ENCODE measurements at places on chromosomes 11 and 22.

- no peak for DNase-seq
These were observed 36.4 kb downstream of the SLC22A12 start for GRCh38 chr11:64627371-64627770.

GRCh38 chr11:130467116-130467900, 18.9 kb downstream of the ADAMTS15 start:
- DNase-seq = no peak

DNA sequence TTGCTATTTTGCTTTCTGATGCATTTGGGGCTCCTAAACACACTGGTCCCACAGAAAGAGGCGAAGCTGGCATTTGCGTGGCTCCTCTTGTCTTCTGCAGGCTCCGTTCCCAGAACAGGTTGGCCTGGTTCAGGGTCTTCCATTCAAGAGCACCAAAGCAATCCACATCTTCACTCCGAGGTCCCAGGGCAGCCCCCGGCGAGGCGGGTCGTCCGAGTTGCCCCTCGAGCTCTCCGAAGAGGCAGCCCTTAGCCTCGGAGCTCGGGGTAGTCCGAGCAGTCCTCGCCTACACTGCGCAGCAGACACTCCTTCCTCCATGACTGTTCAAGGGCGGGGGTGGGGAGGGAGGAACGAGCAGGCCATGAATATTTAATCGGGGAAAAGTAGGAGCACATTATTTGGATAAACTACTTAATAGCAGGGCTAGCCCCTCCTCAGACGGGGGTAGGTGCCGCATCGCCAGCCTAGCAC, 321.3 kb downstream of the BLID start:
- DNase-seq = no peak

GRCh38 chr11:68584991-68585524, 99.3 kb upstream of the GAL start:
- no peak for DNase-seq

GRCh38 chr22:41034706-41035105, 57.7 kb upstream of the EP300 start:
- no peak for DNase-seq

- no peak for DNase-seq
These were observed 26.1 kb downstream of the SYT13 start for GRCh38 chr11:45260071-45260470.

GRCh38 chr11:125287491-125288210, 123.1 kb downstream of the PKNOX2 start:
- DNase-seq = no peak

DNA sequence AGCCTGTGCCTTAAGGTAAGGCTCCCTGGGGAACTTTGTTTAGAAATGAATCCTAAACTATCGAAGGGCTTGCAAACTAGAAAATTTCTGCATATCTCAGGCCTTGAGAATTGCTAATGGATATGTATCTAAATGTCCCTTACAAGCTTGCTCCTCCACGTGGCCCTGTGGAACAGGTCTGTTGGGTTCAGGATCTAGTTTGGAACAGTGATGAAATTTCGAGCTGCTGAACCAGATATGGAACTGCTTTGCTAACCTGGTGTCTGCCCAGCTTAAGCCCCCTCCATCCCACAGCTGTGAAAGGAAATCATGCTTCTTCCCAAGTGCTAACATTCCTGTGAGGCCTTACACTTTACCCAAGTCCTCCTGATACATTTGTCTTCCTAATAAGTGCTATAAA, 11.6 kb downstream of the SREBF2 start:
- DNase-seq = no peak

GRCh38 chr11:72823105-72823804, 9.0 kb downstream of the ATG16L2 start:
- DNase-seq = no peak

GRCh38 chr11:106415510-106415909, 338.0 kb downstream of the AASDHPPT start:
- DNase-seq = no peak

DNA sequence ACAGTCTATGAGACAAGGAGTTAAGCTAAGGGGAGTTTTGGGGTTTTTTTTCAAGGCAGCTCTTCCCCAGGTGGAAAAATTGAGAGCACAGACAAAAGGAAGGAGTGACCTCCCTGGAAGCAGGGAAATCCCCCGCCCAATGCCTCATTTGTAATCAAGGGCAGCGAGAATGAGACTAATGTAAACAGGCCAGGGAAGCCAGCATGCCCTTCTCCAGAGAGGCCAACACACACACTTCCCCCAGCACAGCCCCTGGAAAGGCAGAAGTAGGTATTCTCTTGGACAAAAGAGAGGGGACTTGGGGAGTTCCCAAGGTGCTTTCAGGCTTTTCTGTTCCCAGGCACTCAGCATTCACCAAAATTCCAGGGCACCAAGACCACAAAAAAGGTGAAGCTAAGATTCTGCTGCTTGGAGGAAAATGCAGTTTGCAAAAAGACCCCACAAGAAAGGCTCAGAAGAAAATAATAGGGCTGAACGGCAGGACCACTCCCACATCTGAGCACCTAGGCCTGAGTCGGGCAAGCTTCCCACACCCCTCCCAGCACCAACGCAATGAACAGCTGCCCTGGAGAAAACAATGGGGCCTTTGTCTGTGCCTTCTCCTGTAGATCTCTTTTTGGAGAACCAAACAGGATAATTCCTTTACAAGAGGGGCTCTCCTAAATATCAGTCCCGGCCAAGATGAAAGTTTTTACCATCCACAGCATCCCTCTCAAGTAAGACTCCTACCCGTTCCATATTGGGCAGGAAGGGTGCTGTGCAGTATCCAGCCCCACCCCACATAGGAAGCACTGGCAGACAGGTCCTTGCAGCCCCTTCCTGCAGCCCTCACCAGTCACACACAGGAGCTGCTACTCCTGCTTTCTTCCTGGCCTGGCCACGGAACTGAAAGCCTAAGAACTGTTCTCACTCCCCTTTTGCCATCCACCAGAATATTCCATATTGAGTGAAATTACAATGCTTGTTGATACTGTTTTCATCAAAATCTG, 70.7 kb upstream of the AKIP1 start:
- DNase-seq = peak; percentile 29

GRCh38 chr11:74877132-74877531, 71.8 kb downstream of the XRRA1 start:
- DNase-seq = no peak

DNA sequence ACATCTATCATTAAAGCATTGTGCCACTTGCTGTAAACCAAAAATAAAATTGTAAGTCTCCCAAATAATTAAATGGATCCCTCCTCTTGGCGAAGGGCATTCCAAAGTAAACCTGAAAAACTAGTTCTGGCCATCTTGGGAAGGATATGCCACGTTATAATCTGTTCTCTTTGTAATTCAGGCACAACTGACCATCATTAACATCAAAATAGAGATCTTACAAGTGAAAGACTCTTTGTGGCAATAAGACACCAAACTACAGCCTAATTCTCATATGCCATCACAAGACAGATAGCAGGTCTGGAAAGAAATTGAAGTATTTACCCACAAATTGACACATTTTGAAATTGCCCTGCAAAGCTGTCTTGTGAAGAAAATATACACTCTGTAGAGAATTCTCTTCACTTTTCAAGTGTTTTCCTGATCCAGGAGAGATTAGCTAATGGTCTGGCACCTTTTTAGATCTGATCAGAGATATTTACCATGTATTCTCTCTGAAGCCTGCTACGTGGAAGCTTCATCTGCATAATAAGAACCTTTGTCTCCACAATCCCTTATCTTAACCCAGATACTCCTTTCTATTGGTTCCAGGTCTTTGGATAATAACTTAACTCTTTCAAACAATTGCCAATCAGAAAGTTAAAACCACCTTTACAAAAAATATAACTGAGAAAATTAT, 630.4 kb upstream of the CCDC179 start:
- no peak for DNase-seq

GRCh38 chr11:33172996-33173395, 11.7 kb upstream of the CSTF3 start:
- DNase-seq = no peak

DNA sequence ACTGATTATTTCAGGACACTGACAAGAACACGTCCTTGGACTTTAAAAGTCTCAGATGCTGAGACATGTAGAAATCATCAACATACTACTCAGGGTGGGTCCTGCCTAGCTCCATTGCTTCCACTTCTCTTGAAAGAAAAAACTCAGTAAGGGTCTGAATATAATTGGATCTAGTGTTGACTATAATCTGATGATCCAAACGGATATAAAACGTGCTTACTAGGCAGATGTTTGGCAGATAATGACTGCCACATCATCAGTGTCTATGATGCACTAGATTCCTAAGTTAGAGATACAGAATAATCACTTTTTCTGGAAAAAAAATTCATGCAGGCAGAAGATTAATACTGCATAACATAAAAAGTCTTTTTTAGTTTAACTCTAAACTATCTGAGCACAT, 21.6 kb downstream of the GUCY1A2 start:
- DNase-seq = no peak

DNA sequence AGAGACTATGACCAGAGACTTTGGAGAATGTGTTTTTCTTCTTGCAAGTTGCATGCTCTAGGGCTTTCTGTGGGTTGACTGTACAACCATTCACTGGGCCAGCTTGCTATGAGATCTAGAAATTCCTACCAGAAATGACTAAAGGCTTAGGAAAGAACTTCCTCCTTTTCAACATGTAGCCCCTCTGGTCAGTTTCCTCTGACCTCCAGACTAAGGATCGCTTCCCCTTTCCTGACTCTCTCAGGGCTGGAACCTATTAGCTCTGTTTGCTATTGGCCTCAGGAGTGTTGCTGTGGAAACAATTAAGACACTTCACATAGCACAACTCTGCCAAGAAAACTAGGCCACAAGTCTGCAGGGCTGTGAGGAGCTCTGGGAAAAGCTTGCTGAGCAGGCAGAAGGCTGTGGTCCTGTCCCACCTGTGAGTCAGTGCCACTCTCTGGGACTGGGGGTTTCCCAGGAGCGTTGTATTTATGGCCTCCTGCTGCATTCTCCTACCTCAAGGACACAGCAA, 10.7 kb downstream of the CRY2 start:
- peak; percentile 77 for DNase-seq

DNA sequence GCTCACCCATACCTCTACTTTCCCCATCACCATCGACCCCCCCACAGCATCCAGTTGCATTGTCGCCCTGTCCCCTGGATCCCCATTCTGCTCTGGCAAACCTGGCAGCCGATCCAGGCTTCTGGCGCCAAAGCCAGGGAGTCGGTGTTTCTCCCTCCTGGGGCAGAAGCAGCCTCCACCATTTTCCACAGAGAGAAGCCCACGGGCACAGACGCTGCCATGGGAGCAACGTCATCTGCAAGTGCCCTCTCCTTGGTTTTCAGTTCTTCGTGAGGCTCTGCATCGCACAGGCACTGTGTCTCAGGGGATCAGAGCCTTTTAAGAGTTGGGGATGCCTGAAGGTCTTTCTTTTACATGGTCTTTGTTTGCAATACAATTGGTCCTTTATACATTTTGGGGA, 2.3 kb downstream of the YPEL4 start:
- DNase-seq = no peak

DNA sequence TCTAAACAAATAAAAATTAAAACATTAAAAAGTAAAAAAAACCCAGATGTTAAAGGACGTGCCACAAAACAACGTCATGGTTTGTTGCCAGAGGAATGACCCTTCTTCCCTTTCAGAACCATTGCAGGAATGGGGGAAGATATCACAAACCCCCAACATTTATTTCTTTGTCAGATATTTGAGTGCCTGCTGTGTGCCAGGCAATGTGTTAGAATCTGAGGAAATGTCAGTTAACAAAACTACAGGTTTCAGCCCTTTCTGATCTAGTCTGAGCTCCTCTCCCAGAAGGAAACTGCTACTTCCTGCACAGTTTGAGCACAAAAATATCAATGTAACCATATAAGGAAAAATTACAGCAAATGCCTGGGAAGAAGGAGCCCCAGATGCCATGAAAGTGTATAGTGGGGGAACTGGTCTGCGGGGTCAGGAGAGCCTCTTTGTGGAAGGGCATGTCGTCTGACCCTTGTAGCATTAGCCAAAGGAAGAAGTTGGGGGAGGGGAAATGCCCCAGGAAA, 7.1 kb upstream of the NHERF4 start:
- no peak for DNase-seq

GRCh38 chr11:57639321-57640067, 10.2 kb downstream of the YPEL4 start:
- peak; percentile 85 for DNase-seq

DNA sequence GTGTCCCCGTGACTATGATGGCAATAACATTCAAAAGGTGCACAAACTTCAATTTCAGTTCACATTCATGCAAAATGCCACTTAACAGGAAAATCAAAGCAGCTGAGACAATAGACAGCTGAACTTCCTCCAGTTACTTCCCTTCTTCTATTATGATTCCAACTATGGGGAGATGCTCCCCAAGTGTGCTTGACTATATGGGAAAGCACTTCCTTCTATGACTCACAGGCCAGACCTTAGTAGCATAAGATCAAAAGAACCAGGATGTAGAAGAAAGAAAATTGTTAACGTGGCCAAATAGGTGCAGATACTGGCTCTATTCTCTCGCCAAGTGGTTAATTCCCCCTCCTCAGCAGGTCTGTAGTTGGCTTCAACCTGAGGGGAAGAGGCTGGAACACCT, 7.8 kb upstream of the FAT3 start:
- DNase-seq = no peak

DNA sequence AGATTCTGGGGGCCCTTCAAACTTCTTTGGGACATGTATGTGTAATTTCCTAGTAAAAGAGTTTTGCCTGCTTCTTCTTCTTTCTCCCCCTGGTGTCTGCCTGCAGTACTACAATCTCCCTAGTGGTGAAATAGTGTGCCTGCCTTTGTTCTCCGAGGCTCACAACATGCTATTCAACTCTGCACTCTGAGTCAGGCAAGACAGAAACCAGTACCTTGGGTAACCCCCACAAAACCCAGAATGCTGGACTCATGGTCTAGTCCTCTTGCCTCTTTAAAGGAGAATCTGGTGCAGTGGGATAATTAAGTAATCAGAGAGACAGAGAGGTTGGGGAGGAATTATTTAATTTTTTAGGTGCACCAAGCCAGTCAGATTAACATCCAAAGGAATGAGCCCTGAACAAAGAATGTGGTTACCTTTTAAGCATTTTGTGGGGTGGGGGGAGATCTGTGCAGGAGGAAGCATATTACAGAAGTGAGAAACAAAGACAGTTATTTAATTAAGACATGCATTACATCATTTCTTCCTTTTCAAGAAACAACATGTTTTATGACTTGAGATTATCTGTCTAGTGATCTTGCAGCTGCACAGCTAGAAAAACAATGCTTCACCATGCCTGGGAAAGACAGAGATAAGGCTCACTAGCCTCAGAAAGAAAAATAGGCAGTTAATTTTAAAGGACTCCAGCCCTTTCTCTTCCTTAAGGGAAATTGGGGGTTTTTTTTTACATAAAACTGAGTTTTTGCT, 11.0 kb upstream of the MS4A6A start:
- DNase-seq = no peak

DNA sequence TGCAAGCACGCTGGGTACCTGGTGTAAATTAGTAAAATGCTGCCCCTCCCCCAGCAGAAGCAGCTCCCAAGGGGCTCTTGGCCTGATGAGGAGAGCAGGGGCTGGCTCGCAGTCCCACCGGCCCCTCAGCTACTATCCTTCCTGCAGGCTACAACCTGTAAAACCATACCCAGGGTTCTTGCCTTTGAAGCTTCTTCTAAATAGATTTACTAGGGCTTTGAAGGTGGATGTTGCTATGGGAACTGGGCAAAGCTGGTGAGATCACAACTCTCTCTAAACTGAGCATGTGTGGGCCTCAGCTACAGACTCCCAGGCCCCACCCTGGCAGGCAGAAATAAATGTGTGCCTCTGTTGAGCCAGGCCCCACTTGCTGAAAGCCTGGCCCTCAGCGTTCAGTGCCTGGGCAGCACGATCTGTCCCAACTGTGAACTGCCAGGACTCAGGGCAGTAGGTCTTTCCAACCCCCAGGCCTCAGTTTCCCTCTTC, 18.5 kb downstream of the CD5 start:
- no peak for DNase-seq

- DNase-seq = no peak
These were observed 113.7 kb downstream of the ETS1 start for GRCh38 chr11:128473636-128474035.

- DNase-seq = no peak
These were observed 45.3 kb downstream of the C22orf31 start for GRCh38 chr22:29016067-29016938.

All from right lung (tissue), 10 donors.